Keratinocyte (primary cell): ENCODE measurements at places on chromosomes 16 and 17.

DNA sequence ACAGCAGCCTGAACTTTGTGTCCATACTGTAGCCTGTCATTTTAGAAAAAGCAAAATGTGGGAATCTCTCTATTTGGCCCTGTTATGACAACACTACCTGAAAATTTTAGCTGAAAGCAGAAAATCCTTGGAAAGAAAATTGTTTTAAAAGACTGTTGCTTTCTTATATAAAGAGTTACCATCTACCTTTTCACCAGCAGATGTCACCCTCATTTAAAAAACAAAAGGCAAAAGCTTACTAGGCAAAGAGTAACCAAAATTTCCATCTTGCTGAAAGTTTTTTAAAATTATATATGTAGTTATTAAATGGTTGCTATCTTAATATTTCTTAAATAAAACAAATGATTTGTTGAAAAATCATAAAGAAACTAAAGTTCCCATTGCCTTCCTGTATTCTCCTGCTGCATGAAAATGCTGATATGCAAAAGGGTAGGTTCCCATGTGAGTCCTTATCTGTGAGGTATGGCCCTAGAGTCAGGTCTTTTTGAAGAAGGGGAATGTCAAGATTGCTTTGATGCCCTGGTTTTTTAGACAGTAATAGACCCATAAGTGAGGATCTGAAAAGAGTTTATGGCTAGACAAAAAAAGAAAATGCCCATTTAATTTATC lies 61.0 kb downstream of the TNRC6C start:
- DNase-seq: no peak

DNA sequence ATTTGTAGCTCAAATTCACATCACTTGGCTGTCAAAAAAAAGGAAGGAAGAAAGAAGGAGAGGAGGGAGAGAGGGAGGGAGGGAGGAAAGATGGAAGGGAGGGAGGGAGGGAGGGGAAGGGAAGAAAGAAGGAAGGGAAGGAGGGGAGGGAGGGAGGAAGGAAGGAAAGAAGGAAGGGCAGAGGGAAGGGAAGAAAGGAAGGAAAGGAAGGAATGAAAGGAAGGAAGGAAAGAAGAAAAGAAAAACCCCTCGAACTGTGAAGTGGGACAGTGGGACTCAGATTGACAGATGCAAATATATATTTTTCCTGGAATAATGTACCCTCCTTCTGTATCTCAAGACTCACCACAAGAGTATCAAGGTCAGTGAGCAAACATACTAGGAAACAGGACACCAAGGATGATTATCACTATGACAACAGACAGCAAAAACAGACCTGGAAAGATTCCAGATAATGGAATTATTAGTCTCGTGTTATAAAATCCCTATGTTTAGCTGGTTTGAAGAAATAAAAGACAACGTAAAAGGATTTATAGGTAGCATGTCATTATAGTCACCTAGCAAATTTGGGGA lies 24.2 kb upstream of the ABCA3 start:
- no peak for DNase-seq

- DNase-seq: no peak
These were observed 232.7 kb upstream of the CDH5 start for GRCh38 chr16:66133643-66134338.

- DNase-seq: no peak
These were observed 8.9 kb upstream of the NDEL1 start for GRCh38 chr17:8426802-8427201.

GRCh38 chr17:45345554-45346215 lies 28.9 kb upstream of the MAP3K14 start:
- DNase-seq: no peak

DNA sequence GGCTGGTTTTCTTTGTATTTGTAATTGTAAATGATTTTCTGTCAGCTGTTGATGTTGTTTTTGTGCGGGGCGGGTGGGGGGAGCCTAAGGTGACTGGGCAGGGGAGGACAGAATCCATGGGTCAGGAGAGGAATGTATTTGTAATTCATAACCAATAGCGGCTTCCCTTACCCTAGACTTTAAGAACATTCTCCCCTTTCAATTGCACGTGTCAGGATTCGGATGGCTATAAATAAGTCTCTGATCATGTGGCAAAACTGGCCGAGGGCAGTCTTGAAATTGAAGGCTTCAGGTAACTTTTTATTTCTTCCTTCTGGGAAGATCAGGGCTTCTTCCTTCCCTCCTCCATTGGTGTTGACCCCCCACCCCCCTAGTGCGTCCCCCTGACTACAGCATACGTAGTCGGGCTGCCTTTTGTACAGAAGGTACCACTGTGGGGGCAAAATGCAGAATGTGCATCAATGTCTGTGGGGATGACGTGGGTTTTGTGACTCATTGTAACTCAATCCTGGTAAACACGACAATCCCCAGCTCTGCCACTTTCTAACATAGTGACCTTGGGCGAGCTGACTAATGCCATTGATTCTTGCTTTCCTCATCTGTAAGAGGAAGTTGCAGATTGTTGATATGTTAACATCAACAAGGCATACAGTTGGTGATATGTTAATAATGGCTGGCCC lies 16.2 kb downstream of the MARCHF10 start:
- DNase-seq: no peak

GRCh38 chr16:74999219-74999608 lies 390 bp downstream of the ZNRF1 start:
- DNase-seq: no peak

GRCh38 chr16:24775455-24775854 lies 46.0 kb downstream of the TNRC6A start:
- no peak for DNase-seq

- DNase-seq: no peak
These were observed 344.9 kb downstream of the CPPED1 start for GRCh38 chr16:12458591-12459358.

DNA sequence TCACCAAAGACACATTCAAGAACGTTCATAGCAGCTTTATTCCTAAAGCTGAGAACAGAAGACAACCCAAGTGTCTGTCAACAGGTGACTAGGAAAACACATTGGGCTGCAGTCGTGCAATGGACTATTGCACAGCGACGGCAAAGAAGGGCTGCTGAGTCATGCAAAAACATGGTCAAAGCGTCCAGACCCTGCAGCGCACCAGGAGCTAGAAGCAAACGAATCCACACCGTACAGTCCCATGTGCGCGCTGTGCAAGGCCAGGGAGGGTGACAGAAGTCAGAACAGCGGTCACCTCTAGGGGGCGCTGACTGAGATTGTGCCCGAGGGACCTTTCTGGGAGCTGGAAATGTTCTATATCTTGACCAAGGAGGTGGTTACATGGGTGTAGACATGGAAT lies 266.4 kb downstream of the MAF start:
- DNase-seq: no peak

DNA sequence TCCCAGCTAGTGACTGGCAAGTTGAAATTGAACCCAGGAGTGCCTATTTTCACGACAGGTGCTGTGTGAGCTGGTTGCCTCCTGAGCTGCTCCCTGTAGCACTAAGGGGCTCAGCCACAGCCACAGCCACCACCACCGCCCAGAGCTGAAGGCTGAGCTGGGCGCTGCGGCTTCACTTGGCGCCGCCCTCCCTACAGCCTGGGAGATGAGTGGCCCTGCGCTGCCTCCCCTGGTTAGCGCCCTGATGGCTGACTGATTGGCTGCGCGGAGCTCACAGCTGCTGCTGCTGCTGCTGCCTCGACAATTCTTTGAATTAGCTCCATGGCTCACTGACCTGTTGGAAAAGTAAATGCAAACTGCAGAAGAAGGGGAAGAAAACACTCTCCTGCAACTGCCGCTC lies 91.8 kb upstream of the TMEM132E start:
- no peak for DNase-seq

DNA sequence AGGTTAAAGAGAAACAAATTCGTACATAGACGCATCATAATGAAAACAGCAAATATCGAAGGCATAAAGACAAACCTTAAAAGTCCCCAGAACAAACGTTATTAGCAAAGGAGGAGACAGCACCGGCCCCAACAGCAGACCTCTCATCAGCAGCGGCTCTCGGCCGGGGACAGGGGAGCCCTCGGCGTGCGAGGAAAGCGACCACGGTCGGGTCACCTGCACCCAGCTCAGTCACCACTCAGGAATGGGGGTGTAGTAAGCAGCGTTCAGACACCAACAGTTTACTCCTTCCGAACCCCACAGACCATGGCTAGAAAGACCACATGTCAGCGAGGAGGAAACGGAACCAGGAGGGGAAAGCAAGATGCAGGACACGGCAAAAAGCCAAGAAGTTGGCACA lies 109.3 kb upstream of the CHMP6 start:
- no peak for DNase-seq

DNA sequence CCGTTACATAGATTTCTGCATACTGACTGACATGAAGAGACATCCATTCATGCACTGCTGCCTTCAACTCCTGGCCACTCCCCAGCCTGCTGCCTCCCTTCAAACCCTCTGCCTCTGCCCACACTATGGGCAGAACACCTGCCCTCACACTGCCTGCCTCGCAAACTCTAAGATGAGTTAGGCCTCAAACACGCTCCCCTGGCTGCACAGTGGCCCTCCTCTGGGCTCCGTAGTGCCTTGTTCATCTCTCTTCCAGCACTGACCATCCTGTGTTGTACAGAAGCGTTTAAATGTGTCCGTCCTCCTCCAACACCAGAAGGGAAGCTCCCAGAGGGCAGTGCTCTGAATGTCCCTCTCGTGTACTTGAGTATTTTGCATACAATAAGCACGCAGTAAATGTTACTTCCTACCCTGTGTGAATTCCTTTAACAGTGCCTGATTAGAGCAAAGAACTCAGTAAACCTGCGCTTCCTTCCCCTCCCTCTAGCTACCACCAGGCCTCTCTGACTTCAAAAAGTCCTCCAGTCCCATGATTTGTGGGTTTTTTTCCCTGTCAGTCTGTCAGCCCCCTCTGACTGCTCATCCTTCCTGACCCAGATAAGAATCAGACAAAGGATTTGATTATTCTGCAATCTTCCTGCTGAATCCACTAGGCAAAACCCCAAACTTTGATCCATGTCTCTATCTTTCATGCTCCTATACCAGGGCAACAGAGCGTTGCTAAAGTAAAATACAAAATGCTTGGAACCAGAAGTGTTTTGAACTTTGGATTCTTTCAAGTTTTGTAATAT lies 3.9 kb downstream of the DHX33 start:
- no peak for DNase-seq

GRCh38 chr17:45294506-45294905 lies 22.3 kb downstream of the MAP3K14 start:
- DNase-seq: no peak
